ENCODE measurements at places on chromosomes 12 and 14. TPM values are rescaled to one million over a fixed set of nuclear protein-coding genes. Genes with fewer than 3 reads are reported as not detected.

Gene USP15
- polyA plus RNA-seq: 62.0 TPM

Gene NFE2
- polyA plus RNA-seq: 3.5 TPM

Gene RIPK3
- polyA plus RNA-seq: 23.4 TPM

Gene WNT5B
- 3.6 TPM for polyA plus RNA-seq

Gene TMEM132D
- polyA plus RNA-seq: 0.17 TPM

Gene ARMH4
- polyA plus RNA-seq: 0.47 TPM

Gene CACNA1C
- 3.2 TPM for polyA plus RNA-seq

Gene SLC16A7
- 6.7 TPM for polyA plus RNA-seq

Gene USP44
- 2.3 TPM for polyA plus RNA-seq

Gene TEX22
- polyA plus RNA-seq: 0.18 TPM

Gene MDM1
- 9.8 TPM for polyA plus RNA-seq

Gene CSRP2
- polyA plus RNA-seq: 15.7 TPM

Gene PLEKHG7
- 1.5 TPM for polyA plus RNA-seq

Gene CEP128
- 1.1 TPM for polyA plus RNA-seq

Gene SLC6A12
- polyA plus RNA-seq: 1.7 TPM

Gene PLEKHD1
- 0.33 TPM for polyA plus RNA-seq

Gene C14orf180
- 0.30 TPM for polyA plus RNA-seq

Gene TBX5
- 5.6 TPM for polyA plus RNA-seq

Gene NANOG
- polyA plus RNA-seq: not detected

Gene MAP3K9
- polyA plus RNA-seq: 3.1 TPM

Gene SSTR1
- polyA plus RNA-seq: 1.6 TPM

Gene PNMA1
- 11.0 TPM for polyA plus RNA-seq

Gene CCDC184
- 0.63 TPM for polyA plus RNA-seq

Gene ACOT4
- polyA plus RNA-seq: 2.3 TPM

Gene SRRM4
- polyA plus RNA-seq: 0.02 TPM

Gene WSCD2
- polyA plus RNA-seq: 0.02 TPM

Gene INSM2
- 0.02 TPM for polyA plus RNA-seq

Gene TSPAN11
- polyA plus RNA-seq: 2.6 TPM

Gene PLEKHH1
- 0.80 TPM for polyA plus RNA-seq

Gene FITM1
- 1.4 TPM for polyA plus RNA-seq

Gene PLXNC1
- polyA plus RNA-seq: 46.0 TPM

Gene ITGA5
- 39.8 TPM for polyA plus RNA-seq

Gene KCNJ8
- 6.2 TPM for polyA plus RNA-seq

Gene XPOT
- polyA plus RNA-seq: 21.1 TPM

Gene FGF6
- polyA plus RNA-seq: not detected

Gene TROAP
- 4.1 TPM for polyA plus RNA-seq

Gene GALNT16
- 1.3 TPM for polyA plus RNA-seq

Gene POTEM
- polyA plus RNA-seq: not detected

Gene PTPRB
- polyA plus RNA-seq: 24.5 TPM

Gene RIMKLB
- polyA plus RNA-seq: 43.2 TPM

Gene ENDOU
- 0.45 TPM for polyA plus RNA-seq

Gene TPPP2
- polyA plus RNA-seq: not detected

Gene ASCL1
- polyA plus RNA-seq: 0.25 TPM

Gene MUCL1
- 2.4 TPM for polyA plus RNA-seq

Gene LMNTD1
- polyA plus RNA-seq: 0.18 TPM

Gene SERPINA6
- 0.18 TPM for polyA plus RNA-seq

Gene RNASE3
- polyA plus RNA-seq: 0.79 TPM
